ENCODE measurements at places on chromosomes 1 and 21.
A peak's percentile ranks its signal among the peaks of the same experiment; 100 is the strongest.

GRCh38 chr1:66475940-66476339 is 58.0 kb upstream of the SGIP1 start:
- no peak for DNase-seq
- H3K36me3 ChIP-seq = no peaks in the 10 kb centered on the region
- no peak overlapping the region for H3K4me3 ChIP-seq
- no peaks in the 10 kb centered on the region for H3K27me3 ChIP-seq

GRCh38 chr21:15020797-15021196 is 44.0 kb downstream of the NRIP1 start:
- H3K4me1 ChIP-seq = peaks cover 15% of the 10 kb centered on the region
- H3K36me3 ChIP-seq = no peaks in the 10 kb centered on the region
- no peak overlapping the region for H3K27ac ChIP-seq

DNA sequence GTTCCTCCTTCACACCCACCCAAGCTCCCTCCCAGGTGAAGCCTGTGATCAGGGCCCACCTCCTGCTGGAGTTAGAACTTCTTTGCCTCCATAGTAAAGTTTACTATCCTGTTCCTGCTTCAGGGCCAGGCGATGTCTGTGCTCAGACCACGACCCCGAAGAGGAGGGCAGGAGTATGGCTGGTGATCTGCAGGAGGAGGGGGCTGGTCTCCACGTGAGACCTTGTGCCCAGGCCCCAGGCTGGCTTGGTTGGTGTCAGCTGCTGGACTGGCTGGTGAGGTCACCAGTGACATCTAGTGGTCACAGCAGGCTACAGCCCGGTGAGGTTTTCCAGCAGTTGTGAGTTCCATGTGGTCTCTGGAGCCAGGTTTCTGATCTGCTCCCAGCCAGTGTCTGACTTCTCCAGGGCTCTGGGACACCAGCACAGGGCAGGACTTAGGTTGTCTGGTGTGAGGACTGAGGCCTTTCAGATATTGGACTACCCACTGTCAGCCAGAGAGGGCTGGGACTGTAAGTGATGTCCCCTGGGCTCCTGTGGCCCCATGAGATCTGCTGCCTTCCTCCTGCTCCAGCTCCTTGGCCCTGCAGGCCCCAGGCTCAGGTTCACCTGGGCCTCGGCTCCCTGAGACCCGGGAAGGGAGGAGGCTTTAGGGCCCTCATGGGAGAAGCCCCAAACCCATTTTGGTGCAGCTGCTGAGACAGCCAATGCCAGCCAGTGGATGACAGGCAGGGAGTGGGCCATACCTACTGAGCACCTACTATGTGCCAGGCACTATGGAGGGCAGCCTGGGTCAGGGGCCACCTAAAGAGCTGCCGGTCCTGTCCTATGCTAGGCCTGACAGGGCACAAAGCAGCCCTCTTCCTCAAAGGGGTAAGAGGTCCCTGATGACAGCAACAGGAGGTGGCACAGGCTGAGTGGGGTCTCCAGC is 6.0 kb upstream of the UBL4B start:
- H3K4me1 ChIP-seq = no peaks in the 10 kb centered on the region
- H3K4me3 ChIP-seq = no peak overlapping the region
- H3K27me3 ChIP-seq = no peaks in the 10 kb centered on the region

DNA sequence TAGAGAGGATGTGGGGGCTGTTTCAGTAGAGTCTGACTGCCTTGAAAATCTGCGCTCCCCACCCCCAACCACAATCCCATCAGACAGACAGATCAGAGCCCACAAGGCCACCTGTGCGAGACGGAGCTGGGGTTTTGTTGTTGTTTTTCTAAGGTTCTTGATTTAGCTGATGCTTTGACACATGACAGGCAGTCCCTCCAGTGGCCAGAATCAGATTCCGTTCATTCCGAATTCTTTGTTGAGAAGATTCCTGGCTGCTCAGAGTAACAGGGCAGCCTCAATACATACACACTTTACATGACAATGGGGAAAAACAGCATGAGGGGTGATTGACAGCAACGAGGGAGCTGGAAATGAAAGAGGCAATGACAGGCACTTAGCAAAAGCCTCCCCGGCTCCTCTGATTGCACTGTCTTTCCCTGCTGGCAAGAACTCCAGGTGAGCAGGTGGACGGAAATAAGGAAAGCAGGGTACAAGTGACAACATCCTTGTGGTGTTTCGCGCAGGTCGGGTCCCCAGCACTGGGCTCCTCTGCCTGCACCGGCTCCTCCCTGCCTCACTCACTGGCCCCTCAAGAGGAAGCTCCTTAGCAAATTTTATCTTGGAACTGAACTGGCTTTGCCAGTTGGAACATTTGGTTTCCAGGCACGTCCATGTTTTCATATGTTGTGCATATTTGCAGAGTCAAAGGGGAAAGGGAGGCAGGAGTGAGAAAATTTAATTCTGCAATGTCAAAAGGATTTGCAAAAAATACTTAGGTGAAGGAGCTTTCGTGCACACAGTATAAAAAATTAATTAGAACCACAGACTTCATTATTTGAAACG is 148.7 kb downstream of the PGBD5 start:
- H3K4me3 ChIP-seq = no peak overlapping the region
- no peak for DNase-seq
- no peaks in the 10 kb centered on the region for H3K27me3 ChIP-seq
- H3K36me3 ChIP-seq = peaks cover 12% of the 10 kb centered on the region

GRCh38 chr21:39136711-39137110 is 46.5 kb downstream of the PSMG1 start:
- no peak overlapping the region for H3K4me3 ChIP-seq
- H3K36me3 ChIP-seq = no peaks in the 10 kb centered on the region
- peak overlapping the region; percentile 5 for H3K27ac ChIP-seq
- peaks cover 9% of the 10 kb centered on the region for H3K4me1 ChIP-seq
- H3K27me3 ChIP-seq = no peaks in the 10 kb centered on the region
- DNase-seq = no peak
